Activated CD8-positive, alpha-beta T cell treated with anti-CD3 and anti-CD28 coated beads, Interleukin-2, amount 10 ng/mL, durations not matched to agents 7 days and 5 days (primary cell): ENCODE measurements at places on chromosomes 16 and 17. TPM values are rescaled to one million over a fixed set of nuclear protein-coding genes. Genes with fewer than 3 reads are reported as not detected.

DNA sequence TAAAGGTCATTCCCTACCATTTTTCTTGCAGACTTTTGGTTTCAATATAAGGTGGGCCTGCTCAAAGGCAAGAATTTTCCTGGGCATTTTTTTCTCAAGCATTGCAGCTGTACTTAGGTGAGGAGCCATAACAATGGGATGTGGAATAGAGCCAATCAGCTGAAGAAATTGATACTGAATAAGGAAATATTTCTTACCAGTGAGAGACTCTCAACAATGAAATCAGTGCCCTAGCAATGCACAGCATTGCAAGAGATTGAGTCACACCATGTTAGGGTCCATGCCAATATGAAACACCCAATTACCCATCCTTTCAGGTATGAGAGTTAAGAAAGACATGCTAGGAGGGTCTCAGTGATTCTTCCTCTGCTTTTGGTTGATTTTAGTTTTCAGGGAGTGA lies 237.6 kb downstream of the SOX9 start:
- no peak for DNase-seq
- no peaks in the 10 kb centered on the region for H3K27me3 ChIP-seq
- H3K4me3 ChIP-seq, result no peak overlapping the region
- no peak overlapping the region for H3K27ac ChIP-seq

SLFN12L gene
- total RNA-seq, result 123 TPM

PRSS27 gene
- 0.70 TPM for total RNA-seq

DNA sequence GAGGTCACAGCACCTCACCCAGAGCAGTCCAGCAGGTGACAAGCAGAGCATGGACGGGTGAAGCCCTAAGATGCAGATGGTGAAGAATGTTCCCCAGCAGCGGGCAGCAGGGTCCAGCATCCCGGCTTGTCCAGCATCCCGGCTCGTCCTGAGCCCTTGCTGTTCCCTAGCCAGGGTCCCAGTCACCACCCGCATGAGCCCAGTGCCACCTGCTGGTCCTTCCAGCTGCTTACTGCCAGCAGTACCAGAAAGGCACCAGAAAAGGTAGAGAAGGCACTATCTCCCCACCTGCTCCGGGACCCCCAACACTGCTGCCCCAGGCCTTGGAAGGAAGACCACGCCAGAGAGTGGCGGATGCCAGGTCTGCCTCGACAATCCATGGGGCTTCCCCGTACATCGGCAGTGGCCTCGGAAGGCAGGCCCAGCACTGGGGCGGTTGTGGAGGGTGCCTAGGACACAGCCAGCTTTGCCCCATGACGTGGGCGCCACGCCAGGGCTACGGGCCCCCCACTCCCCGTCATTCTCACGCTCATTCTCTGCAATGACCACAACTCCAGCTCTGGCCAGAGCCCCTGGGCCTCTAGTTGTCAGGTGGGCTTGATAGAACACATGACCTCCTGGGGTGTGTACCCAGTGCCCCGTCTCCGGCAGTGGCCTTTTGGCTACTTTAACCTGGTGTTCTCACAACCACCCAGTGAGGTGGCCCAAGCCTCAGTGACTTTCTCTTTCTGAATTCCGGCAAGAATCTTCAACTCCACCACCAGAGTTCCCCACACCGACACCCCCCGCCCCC lies 1.4 kb downstream of the CENPX start:
- DNase-seq, result peak; percentile 77
- peaks cover 29% of the 10 kb centered on the region for H3K4me1 ChIP-seq
- H3K4me3 ChIP-seq, result peak overlapping the region; percentile 89

DPEP1 gene
- total RNA-seq, result not detected

- H3K27me3 ChIP-seq, result no peaks in the 10 kb centered on the region
- H3K36me3 ChIP-seq, result no peaks in the 10 kb centered on the region
- no peak overlapping the region for H3K27ac ChIP-seq
- no peak for DNase-seq
- H3K4me3 ChIP-seq, result no peak overlapping the region
Observed at GRCh38 chr16:79042886-79043285, 557.7 kb downstream of the MAF start.

DNA sequence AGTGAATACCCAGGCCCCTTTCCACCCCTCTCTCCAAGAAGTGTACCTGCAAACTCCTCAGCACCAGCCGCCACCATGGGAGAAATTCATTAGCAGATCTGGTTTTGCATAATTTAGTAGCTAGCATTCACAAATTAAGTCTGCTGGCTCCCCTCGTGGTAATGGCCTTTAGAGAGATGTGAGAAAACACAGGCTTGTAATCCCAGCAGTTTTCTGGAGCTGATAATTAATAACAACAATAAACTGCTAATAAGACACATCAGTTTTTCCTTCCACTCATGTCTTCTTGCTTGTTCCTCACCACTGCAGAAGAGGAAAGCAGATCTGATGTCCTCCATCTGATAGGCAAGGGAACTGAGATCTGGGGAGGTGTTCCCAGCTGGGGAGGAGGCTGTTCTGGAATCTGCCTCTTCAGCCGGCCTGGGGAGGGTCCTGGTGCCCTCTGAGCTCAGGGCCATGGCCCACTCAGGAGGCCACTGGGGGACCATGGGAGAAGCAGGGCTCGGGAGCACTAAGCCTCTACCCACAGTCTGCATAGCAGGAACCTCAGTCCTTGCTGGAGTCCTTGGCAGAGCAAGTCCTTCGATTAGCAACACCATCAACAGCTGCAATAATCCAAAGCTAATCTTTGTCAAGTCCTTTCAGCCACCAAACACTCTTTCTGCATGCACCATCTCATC lies 74.2 kb upstream of the DNAJA2 start:
- no peaks in the 10 kb centered on the region for H3K36me3 ChIP-seq
- no peak overlapping the region for H3K27ac ChIP-seq
- H3K27me3 ChIP-seq, result peaks cover 2% of the 10 kb centered on the region
- peaks cover 19% of the 10 kb centered on the region for H3K4me1 ChIP-seq
- H3K4me3 ChIP-seq, result no peak overlapping the region

SLC47A2 gene
- total RNA-seq, result not detected

DNA sequence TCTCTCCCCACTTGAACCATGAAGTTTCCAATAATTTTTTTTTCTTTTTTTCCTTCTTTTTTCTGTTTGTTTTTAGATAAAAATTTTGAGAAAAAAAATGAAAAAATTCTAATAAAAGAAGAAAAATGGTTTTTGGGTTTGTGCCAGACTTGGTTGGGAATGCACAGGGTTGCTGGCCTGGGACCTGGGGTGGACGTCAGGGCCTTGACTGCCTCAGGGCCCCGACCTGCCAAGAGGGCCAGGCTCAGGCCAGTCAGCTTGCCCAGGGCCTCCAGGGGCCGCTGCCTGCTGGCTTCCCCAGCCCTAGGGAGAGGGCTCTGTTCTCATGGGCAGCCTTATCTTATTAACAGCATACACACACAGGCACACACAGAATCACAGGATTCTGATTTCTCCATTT lies 6.5 kb downstream of the TBX6 start:
- no peak overlapping the region for H3K27ac ChIP-seq
- H3K4me1 ChIP-seq, result peaks cover 26% of the 10 kb centered on the region
- H3K27me3 ChIP-seq, result no peaks in the 10 kb centered on the region
- H3K36me3 ChIP-seq, result peaks cover 46% of the 10 kb centered on the region
- no peak for DNase-seq

DNA sequence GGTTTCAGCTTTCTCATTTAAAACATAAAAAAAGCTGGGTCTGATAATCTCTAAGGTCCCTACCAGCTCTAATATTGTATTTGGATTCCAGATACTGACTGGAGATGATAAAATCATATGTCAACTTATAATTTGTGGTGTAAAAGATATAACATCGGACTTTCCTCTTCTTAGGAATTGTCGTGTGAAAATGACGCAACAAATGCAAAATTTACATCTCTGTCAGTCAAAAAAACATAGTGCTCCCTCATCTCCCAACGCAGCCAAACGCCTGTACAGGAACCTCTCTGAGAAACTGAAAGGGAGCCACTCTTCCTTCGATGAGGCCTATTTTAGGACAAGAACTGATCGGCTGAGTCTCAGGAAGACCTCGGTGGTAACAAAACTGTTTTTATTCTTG lies 197.3 kb downstream of the ANKFN1 start:
- H3K27me3 ChIP-seq, result peaks cover 7% of the 10 kb centered on the region
- no peak overlapping the region for H3K4me3 ChIP-seq

IGFALS gene
- not detected for total RNA-seq

- no peak overlapping the region for H3K27ac ChIP-seq
- peaks cover 8% of the 10 kb centered on the region for H3K27me3 ChIP-seq
- no peaks in the 10 kb centered on the region for H3K36me3 ChIP-seq
- DNase-seq, result no peak
Observed at GRCh38 chr17:841313-841712, 59.2 kb downstream of the MRM3 start.

C16orf86 gene
- 2.5 TPM for total RNA-seq

GRCh38 chr16:65306722-65307121 lies 184.9 kb upstream of the CDH11 start:
- no peaks in the 10 kb centered on the region for H3K36me3 ChIP-seq
- no peak overlapping the region for H3K27ac ChIP-seq
- no peaks in the 10 kb centered on the region for H3K4me1 ChIP-seq
- H3K27me3 ChIP-seq, result no peaks in the 10 kb centered on the region

CRK gene
- 17.7 TPM for total RNA-seq

LDHD gene
- 0.13 TPM for total RNA-seq

- no peaks in the 10 kb centered on the region for H3K36me3 ChIP-seq
- H3K27me3 ChIP-seq, result no peaks in the 10 kb centered on the region
- no peaks in the 10 kb centered on the region for H3K4me1 ChIP-seq
- no peak overlapping the region for H3K27ac ChIP-seq
Observed at GRCh38 chr17:12648498-12648897, 17.2 kb upstream of the MYOCD start.

GRCh38 chr16:85334718-85335583 lies 222.7 kb upstream of the CIBAR2 start:
- H3K4me1 ChIP-seq, result peaks cover 21% of the 10 kb centered on the region
- H3K27ac ChIP-seq, result peak overlapping the region; percentile 67
- H3K4me3 ChIP-seq, result peak overlapping the region; percentile 52
- no peaks in the 10 kb centered on the region for H3K36me3 ChIP-seq

DNA sequence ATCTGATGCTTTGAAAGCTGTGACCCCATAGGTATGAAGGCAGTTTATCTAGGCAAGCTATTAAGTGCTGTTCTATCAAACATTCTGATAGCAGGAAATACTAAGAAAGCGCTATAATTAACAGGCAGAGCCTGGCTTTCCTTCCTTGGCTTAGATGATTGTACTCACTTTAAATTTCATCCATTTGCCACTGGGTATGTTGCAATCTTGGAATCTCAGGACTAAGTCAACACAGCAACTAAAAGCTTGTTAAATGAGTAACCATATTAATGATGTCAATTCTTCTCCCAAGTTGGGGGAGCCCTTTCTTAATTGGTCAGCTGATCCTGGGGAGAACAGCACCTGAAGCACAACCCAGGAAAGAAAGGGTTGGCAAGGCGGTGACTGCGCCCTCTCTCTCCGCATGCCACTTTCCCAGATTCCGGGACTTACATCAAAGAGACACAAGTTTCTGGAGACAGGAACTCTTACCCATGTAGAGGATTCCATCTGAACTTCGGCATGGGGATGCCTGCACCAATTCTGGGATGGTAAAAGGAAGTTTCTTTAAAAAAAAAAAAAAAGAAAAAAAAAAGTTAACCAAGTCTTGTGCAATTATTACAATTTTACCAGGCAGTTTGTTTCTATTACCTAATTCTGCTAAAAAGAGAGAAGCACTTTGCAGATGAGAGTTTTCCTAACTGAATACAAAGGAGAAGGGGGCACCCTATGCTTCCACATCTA lies 54.4 kb upstream of the ICAM2 start:
- H3K4me3 ChIP-seq, result no peak overlapping the region
- DNase-seq, result no peak
- peaks cover 19% of the 10 kb centered on the region for H3K4me1 ChIP-seq
- H3K27me3 ChIP-seq, result no peaks in the 10 kb centered on the region
- peaks cover 57% of the 10 kb centered on the region for H3K36me3 ChIP-seq

- peaks cover 9% of the 10 kb centered on the region for H3K36me3 ChIP-seq
- H3K4me3 ChIP-seq, result no peak overlapping the region
- H3K27ac ChIP-seq, result peak overlapping the region; percentile 9
- no peak for DNase-seq
Observed at GRCh38 chr17:82396601-82397435, 21.3 kb upstream of the HEXD start.

DNA sequence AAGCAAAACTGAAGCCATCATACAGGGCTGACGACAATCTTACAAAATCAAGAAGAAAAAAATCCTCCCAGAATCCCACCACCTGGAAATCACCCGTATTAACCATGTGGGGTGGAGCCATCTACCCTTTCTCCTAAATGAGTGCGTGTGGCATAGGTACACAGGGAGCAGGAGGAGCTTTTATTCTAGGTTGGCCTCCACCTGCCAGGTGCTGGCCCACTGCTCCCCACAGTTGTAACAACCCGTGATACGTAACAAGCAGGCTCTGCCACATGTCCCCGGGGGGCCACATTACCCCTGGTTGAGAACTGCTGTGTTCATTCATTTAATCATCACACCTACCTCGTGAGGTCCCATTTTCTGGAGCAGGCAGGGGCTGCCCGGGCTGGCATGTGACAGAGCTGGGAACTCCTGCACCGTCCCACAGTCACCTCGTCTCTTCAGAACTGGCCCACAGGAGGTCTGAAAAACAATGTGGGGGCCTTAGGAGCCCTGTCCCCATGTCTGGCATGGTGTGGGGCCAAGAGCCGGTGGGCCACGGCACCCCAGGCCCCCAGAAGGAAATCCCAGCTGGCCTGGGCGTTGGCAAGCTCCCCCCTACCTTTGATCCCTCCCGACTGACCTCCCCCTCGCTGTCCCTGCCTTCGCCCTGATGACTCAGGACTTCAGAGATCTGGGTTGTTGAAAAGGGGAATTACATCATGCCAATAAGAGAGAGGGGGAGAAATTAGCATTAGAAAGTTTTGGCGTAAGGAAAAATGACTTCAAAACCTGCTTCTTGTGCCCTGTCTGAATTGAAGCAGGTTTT lies 12.9 kb downstream of the CMIP start:
- no peak for DNase-seq
- peaks cover 39% of the 10 kb centered on the region for H3K36me3 ChIP-seq
- H3K4me3 ChIP-seq, result no peak overlapping the region
- H3K27ac ChIP-seq, result peak overlapping the region; percentile 44
- H3K4me1 ChIP-seq, result peaks cover 60% of the 10 kb centered on the region
- H3K27me3 ChIP-seq, result no peaks in the 10 kb centered on the region

DNA sequence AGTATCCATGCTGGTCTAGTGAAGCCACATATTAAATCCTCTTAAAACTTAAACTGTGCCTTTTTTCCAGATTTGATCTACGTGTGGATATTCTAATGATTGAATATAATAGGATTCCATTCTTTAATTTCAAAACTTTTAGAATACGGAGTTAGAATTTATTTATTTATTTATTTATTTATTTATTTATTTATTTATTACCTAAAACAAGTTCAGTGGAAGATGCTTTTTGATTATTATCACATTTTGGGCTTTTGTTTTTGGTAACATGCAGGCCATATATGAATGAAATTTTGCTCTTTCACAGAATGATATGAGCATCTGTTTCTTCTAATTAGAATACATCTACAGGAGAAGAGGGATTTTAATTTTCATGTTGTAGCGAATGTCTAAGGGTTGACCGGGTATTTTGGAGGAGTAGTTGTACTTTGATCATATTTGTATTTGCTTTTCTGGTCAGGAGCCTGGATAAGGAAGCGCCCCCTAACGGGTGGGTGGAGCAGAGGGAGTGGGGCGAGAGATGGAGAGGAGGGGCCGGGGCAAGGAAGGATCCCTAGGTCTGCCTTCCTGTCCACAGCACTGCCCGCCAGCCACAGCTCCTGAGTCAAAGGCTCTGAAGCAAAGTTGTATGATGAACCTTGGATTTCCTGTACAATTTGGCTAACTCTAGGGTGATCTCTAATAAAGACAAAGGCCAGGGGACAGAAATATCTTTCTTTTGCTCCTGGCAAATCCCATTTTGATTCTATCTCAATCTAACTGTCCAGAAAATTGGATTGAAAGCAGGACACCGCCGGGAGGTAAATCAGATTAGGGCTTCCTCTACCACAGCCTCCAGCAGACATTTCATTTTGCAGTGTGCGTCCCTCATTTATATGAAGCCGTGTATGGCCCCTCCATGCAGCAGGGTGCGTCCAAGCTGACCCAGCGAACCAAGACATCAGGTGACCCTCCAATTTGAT lies 149.1 kb downstream of the PRKCA start:
- no peak overlapping the region for H3K4me3 ChIP-seq
- H3K27me3 ChIP-seq, result no peaks in the 10 kb centered on the region
- H3K4me1 ChIP-seq, result peaks cover 23% of the 10 kb centered on the region
- no peak for DNase-seq
